ENCODE measurements at places on chromosomes 5 and 9.

DNA sequence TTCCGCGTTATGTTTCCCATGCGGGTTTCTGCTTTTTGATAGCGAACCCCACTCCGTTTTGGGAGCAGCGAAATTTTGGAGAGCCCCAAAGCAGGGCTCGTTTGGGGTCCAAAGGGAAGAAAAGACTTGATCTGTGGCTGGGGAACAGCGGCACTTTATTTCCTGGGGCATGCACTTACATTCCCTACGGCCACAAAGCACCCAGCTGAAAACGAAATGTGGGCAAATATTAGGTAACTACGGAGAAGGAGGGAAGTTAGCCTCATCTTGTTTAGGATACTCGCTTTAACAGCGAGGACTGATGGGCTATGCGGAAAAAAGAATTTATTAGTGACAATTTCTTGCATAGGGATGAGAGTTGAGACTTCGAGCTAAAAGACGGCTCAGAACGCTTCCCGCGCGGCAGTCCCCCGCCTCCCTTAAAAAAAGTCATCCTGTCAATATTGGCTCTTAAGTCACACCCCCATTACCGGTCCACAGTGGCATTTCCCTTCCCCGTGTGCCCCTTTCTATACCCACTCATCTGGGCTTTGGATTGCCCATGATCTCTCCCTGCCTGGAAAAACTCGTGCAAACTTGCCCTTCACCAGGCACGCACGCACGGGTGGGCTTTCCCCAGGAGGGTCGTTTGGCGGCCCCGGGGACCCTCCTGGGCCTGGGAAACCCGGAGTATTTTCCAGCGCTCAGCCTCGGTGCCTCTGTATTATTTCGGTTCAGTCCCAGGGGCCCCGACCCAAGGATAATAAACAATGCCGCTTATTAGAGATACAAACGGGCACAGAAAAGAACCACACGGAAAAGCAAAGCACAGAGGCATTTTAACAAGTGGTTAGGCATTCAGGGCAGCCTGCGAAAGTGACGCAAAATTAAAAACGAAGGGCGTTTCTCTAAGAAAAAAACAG, 35.8 kb upstream of the NFIB start:
- no peak for DNase-seq

- DNase-seq, result no peak
Observed at GRCh38 chr5:97495301-97495700, 312.3 kb upstream of the RIOK2 start.

DNA sequence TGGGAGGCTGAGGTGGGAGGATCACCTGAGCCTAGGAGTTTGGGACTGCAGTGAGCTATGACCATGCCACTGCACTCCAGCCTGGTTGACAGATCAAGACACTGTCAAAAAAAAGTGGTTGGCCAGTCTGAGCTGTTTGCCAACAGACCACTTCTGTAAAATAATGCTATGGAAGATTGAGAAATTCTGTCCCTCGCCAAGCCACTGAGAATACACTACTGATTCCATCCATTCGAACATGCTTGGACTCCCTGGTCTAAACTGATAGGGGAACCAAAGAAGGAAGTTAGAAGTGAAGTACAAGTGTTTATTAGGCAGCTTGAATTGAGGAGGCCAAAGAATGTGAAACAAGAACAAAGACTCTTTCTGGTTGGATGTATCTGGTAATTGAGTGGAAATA, 27.2 kb downstream of the ENC1 start:
- DNase-seq, result no peak

DNA sequence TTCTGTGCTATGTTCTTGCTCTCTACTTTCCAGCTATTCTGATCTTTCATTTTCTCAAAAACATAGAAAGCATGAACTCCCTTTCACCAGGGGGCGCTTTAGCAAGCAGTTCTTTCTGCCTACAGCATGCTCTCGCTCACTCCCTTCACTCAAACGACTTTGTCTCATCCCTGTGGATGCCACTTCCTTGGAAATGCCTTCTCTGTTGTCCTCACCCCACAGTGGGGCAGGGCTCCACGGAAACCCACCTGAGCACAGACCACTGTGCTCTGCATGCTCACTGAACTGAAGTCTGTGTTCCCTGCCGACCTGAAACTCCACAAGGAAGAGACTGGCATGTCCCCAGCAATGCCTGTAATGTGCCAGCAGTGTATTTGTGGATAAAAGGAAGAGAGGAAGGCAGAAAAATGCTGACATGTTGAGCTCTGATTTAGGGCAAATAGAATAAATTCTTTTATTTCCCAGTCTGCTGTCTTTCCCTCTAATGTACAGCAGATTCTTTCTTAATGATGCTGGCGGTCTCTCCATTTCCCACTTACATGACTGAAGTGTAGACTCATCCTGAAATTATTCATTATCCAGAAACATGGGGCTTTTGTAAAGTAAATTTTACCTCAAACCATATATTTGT, 4.9 kb upstream of the ROR2 start:
- DNase-seq, result peak; percentile 53

GRCh38 chr9:96321515-96321914, 19.5 kb upstream of the HSD17B3 start:
- DNase-seq, result no peak

- no peak for DNase-seq
Observed at GRCh38 chr9:12065050-12065449, 628.1 kb upstream of the TYRP1 start.

- no peak for DNase-seq
Observed at GRCh38 chr9:112631313-112632070, 86.4 kb downstream of the INIP start.

GRCh38 chr9:116629634-116630033, 57.5 kb upstream of the TRIM32 start:
- DNase-seq, result no peak

DNA sequence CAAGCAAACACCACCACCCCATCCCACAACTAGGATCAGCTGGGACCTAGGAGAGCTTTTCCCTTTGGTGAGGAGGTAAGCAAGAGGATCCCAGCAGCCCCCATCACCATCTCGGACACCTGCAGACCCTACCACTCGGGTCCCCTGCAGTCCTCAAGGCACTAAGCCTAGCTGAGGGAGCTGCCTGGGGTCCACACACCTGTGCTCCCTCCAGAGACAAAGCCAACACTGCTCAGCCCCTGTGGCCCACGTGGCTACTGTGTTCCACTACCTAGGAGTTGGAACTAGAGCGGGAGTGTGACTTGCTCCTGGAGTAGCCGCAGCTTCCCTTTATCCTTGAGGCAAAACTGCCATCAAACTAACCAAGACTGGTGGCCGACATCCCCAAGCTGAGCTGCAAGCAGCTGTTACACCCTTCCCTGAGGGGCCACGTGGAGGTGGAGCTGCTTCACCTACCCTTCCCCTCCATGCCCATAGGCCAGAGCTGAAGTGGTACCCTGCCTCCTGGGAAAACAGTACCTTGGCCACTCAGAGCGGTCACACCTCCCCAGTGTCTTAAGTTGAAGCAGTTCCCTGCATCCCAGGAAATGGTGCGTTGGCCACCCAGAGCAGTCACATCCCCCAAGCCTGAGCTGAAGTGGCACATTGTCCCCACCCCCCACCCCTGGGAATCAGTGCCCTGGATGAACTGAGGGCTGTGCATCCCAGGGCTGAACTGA, 205.5 kb downstream of the CACNA1B start:
- no peak for DNase-seq

GRCh38 chr9:127180457-127181314, 58.3 kb upstream of the ANGPTL2 start:
- DNase-seq, result no peak

- no peak for DNase-seq
Observed at GRCh38 chr9:114090798-114091197, 8.3 kb downstream of the KIF12 start.

- peak; percentile 69 for DNase-seq
Observed at GRCh38 chr5:132883261-132883834, 9.9 kb downstream of the LEAP2 start.

- DNase-seq, result no peak
Observed at GRCh38 chr5:149387081-149387631, 8.1 kb upstream of the IL17B start.

DNA sequence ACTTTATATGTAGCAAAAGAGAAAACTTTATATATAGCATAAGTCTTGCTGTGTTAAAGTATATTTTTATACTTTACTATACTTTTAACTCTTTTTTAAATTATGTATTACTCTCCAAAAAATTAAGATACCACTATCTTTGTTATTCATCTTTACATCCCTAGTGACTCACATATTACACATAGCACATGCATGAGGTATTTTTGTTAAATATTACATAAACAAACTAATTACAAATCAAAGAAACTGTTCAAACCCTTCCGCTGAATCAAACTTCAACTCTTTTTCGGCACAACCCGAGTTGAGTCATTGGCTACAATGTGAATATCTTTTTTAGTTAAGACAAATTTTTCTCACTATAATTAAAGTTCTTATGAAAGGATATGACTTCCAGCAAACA, 32.1 kb downstream of the NADK2 start:
- no peak for DNase-seq

- no peak for DNase-seq
Observed at GRCh38 chr9:109843641-109844040, 63.6 kb downstream of the PALM2AKAP2 start.

DNA sequence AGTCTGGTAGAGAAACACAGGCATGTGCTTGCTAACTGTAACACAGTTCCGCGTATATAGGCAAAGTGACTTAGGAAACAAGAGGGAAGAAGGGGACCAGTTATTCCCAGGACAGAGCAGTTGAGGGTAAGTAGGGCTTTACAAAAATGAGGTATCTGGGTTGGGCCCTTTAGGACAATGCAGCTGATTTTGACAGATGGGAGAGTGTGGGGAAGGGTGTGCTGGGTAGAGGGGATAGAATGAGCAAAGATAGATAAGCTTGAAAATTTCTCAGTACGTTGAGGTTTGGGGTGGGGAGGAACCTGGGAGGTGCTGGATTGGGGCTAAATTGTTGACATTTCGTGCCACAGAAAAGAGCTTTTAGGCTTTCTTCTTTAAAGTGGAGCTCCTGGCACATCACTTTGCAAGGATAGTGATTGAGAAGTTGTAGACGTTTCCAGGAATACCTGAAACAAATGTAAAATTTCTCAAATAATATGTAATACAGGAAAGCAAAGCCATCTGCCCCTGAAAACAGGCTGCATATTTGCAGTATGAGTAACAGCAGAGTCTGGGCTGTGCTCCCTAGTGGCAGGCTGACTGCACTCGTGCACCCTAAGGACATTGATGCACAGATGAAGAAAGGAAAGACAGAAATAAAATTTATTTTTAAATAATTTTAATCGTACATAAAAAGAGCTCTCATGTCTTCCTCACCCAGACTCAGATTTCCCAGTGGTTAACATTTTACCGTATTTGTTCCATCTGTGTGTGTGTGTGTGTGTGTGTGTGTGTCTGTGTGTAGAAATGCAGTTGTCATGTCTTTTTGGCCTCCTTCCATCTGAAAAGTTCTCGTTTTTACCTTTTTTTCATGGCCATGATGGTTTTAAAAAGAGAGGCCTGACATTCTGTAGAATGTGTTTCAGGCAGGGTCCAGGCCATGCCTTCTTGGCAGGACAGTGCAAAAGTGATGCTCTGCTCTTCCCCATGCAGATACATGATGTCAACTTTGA, 144.9 kb upstream of the DMRT1 start:
- DNase-seq, result no peak

GRCh38 chr5:154782812-154783592, 27.8 kb downstream of the LARP1 start:
- no peak for DNase-seq

- DNase-seq, result no peak
Observed at GRCh38 chr5:131211669-131212068, 40.9 kb downstream of the LYRM7 start.

GRCh38 chr9:83583151-83584014, 39.6 kb upstream of the IDNK start:
- peak; percentile 47 for DNase-seq

GRCh38 chr9:23746317-23746716, 79.7 kb downstream of the ELAVL2 start:
- DNase-seq, result no peak

- DNase-seq, result no peak
Observed at GRCh38 chr5:55578771-55579170, 44.0 kb upstream of the PLPP1 start.

DNA sequence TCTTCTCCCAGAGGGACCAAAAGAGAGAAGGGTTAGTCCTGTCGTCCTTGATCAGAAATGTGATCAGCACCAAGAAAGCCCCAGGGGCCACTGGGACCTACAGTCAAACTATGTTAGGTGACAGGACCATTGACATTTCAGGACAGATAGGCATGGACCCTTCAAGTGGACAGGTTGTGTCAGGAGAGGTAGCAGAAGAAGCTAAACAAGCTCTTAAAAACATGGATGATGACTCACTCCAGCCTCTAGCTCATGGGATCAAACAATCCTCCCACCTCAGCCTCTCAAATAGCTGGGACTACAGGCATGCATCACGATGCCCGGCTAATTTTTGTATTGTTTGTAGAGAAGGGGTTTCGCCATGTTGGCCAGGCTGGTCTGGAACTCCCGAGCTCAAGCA, 2.3 kb upstream of the AQP3 start:
- no peak for DNase-seq

- no peak for DNase-seq
Observed at GRCh38 chr9:124412228-124412575, 3.0 kb downstream of the PSMB7 start.

DNA sequence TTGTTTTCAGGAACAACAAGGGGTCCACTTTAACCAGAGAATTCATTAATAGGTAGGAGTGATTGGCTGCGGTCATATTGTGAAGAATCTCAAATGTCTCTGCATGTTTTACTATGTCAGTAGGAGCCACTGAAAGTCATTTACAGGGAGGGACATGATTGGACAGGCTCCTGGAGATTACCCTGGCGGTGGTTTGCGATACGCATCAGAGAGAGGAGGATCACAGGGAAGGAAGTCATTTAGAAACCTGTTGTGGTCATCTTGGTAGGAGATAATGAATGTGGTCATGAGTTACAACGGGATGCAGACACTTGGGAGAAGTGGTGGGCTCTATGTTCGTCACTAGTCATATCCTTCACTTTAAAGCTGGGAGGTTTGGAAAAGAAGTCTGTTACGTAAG, 262.8 kb downstream of the FAM114A2 start:
- no peak for DNase-seq

DNA sequence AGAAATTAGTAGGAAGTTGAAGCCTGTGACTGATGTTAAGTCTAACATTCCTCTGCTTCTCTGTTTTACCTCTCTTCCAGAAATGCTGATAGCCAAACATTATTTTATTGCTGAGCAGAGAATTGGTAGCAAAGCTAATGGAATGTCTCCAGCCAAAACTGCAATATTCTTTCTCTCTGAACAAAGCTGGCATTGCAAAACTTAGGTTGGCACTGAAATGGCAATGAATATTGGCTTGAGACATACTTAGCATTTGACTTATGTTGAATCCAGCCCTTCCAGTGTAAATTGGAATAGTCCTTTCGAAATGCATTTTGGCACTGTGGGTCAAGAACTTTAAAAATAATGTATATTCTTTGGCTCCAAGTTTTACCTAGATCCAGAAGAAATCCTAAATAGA, 21.1 kb downstream of the FAF2 start:
- no peak for DNase-seq

DNA sequence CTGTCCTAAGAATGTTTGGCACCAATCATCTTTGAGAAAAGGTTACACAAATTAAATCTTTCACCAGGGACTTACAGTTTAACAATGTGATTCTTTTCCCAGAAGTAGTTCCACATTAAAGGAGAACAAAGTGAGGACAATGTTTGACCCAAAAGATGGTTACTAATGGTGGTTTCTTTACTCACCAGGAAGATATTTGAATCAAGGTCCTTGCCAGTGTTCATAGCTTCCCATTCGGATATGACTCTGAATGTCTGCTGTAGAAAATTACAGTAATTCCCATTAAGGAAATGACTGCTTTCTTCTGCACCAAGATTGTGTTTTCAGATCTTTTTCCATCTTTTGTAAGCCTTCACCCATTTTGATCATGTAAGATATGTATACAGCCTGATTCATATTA, 114.6 kb upstream of the ADAMTSL1 start:
- DNase-seq, result no peak

- DNase-seq, result no peak
Observed at GRCh38 chr9:7691909-7692308, 107.7 kb downstream of the DMAC1 start.
